ENCODE measurements at places on chromosomes 3 and 15.

- no peak for DNase-seq
These were observed 21.7 kb downstream of the RPLP1 start for GRCh38 chr15:69474291-69474690.

DNA sequence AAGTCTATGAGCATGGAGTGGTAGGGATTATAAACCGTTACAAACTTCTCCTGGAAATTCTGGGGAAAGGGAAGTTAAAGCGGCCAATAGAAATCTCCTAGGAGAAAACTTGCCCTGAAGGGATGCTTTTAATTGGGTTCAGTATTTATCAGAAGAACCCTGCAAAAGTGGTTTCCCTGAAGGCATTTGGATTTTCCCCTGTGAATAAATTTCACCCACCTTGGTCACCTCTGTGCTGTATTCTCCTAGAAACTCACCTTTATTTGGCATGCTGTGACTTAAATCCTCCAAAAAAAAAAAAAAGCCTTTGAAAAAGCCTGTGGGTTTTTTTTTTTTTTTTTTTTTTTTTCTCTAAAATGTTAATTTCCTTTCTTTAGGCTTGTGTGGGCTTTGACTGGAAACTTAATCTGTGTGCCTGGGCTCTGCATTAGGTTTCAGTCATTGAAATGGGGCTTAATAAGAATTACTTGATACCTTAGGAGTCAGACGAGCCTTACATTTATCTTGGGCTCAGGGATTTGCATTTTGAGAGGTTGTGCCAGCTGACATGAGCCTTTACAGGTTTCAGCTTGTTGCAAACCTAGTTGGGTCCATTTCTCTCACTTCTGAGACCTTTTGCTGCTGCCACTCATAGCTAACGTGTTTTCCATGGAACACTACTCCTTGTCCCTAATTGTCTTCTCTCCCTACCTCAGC lies 22.0 kb downstream of the TGFBR2 start:
- DNase-seq = no peak

GRCh38 chr3:2061360-2061759 lies 37.3 kb upstream of the CNTN4 start:
- DNase-seq = no peak

GRCh38 chr3:69033470-69033869 lies 18.7 kb downstream of the TMF1 start:
- DNase-seq = no peak

DNA sequence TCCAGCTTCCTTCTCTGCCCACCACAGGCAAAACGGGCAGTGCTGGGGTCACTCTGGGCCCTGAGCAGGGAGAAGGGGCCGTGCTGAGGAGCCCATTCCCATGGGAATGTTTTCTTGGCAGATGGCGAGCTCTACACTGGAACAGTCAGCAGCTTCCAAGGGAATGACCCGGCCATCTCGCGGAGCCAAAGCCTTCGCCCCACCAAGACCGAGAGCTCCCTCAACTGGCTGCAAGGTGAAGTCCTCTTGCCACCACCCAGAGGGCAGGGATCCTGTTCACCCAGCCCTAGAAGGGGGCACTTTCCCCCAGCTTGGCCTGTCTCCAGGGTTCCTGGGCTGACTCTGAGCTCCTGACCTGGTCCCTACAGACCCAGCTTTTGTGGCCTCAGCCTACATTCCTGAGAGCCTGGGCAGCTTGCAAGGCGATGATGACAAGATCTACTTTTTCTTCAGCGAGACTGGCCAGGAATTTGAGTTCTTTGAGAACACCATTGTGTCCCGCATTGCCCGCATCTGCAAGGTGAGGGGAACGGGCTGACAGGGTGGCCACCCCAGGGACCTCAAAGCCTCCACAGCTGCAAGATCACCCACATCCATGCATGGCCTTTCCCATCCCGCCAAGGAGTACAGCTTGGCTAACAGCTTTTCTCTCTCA lies 12.4 kb downstream of the CIB1 start:
- DNase-seq = no peak

DNA sequence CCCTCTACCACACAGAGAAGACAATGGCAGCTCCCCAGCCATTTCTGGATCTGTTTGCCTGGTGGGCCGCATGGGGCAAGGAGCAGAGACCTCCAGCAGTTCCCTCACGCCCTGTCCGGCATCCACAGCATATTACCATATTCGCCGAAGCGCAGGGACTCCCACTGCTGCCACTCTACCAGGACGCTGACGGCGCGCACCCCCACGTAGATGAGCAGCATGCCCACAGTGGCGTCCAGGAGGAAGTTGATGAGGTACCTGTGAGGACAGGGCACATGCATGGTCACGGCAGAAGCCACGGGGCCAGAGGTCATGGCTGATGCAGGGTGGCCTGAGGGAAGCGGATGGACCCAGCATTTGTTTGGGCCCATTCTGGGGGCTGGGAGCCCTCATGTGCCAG lies 14.8 kb upstream of the MUSTN1 start:
- no peak for DNase-seq

GRCh38 chr3:86785386-86785785 lies 205.6 kb downstream of the VGLL3 start:
- DNase-seq = no peak

- DNase-seq = no peak
These were observed 3.0 kb upstream of the ATOSA start for GRCh38 chr15:52682200-52682599.

DNA sequence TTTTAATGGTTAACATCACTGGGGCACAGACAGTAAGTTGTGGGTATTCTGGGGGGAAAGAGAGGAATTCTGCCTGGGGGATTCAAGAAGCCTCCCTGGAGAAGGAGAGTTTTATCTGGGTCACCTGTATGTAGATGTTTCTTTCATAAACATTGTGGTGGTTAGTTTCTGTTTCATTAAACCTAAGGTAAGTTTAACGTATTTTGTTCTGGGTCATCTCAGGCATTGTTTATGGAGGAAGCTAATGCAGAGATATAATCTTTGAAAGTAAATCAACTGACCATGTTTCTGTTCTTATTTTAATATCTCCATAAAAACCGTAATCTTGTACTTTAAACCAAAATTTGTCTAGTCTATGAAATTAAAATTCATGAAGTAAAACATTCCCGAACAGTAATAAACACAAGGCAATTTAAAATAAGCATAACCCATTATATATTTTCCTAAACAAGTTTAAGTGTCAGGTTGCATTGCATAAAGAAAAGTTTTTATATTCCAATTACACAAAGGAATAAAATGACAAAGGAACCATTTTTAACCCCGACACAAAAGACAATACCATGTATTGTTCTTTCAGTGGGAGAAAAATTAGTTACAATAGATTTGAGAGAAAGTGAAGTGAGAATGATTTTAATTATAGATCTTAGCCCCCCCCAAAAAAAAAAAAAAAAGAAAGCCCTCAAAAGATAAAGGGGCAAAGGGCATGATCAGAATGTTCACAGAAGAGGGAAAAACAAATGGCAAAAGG lies 274.6 kb upstream of the TBL1XR1 start:
- no peak for DNase-seq

GRCh38 chr3:4417449-4417848 lies 49.6 kb downstream of the SUMF1 start:
- no peak for DNase-seq

DNA sequence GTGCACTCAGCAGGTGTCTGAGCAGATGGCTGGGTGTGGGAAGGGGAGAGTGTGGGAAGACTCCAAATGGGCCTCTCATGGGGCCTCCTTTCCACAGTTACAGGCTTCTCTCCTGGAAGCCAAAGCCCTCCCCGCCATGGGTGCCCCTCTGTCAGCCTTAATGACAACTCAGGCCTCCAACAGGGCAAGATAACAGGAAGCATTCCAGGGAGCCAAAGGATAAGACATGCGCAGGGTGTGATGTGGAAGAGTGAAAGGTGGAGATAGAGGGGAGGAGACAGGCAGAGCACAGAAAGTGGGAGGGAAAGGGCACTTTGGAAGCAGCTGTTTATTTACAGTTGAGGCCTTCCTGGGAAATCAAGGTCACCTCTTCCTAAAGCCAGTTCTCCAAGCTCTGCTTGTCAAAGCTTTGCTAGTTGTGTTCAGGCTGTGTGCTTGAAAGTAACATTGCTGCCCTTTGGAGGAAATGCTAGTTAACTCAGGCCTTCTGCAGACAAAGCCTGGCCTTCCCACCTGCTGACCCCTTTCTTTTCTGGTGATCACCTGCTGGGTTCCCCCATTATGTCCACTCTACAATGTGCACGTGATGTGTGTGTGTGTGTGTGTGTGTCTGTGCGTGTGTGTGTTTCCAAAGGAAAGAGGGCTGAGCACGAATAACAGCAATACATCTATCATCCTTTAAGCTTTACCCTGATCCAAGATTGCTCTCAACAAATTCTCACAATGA lies 35.2 kb upstream of the SMAD3 start:
- no peak for DNase-seq

DNA sequence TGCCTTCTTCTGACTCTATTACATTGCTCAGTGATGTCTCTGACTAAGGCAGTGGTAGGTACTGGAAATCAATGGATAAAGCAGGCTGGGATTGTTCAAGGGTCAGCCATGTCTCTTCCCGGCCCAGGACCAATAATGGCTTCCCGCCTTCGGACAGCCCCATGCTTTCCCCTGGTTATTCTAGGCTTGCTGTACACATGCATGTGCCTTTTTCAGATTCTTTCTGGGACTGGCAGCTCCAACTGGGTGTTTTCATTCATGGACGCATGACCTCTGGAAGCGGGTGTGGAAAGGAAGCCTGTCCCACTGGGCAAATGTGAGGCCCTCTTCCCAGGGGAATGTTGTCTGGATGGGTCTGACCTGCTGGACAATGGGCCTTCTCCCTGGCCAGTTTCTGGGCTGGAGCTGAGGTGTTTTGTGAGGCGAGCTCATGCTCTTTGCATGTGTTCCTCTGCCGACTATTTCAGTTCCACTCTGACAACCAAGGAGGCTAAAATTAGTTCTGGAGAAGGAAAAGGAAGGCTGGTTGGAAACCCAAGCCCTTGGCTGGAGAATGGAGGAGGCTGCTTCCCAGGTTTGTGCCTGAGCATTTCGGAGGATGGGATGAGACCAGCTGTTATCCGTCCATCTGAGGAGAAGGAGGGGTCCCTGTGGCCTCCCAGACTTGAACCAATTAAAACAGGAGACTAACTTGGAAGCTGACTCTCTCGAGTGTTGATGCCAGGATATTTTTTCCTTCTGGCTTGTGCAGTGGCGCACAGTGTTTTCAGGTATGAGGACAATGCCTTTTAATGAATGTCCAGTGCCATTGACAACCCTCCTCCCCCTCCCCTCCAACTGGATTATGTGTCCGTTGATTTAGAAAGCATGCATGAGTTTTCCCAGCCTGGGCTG lies 6.9 kb downstream of the ACVR2B start:
- no peak for DNase-seq

GRCh38 chr3:154658000-154658399 lies 228.0 kb upstream of the GPR149 start:
- no peak for DNase-seq

DNA sequence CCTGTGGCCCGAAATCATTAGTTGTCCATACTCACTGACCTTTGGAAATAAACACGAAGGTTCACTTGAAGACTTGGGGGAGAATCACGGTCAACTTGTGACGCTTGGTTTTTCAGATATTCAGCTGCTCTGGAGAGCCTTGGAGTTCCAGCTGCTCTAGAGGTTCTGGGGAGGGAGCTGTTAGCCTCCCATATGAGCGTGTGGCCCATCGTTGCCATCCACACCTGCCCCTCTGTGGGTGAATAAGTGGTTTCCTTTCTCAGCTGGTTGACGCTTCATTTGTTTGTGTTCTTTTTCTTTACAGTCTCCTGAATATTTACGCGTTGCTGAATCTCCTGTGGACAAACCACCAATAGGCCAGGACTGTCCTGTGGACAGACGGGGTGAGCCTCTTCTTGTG lies 35.6 kb downstream of the APBA2 start:
- DNase-seq = no peak

DNA sequence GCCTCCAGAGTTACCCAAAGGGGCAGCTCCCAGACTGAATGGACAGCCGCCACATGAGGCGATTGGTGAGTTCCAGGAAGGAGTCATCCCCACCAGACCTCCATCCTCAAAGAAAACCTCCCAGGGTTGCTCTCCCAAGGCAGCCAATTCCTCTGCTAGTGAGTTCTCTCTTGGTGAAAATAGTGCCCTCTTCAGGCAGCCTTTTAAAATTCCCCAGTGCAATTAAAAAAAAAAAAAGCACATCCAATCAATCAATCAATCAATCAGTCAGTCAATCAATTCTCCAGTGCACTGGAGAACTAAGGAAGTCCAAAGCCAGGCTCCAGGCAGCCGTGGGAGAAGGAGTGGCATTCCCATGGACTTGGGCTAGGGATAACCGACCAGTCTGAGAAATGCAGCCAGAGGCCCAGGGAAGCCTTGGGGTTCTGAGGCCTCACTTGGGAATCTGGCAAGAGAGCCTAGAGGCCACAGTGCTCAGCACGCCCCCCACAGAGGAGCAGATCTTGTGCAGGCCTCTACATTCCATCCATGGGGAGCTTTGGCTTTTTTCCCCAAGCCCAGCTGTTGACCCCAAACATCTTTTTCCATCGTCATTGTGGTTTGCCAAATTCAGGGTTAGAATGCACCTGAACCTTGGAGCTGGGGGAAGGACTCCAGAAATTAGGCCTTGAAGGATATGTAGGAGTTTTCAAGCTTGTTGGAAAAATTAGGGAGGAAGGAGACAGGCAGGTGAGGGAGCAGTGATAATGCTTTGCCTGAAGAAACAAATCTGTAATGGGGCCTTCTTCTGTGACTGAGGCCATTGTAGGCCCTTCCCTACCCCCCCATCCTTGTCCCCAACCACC lies 4.8 kb downstream of the PAQR5 start:
- DNase-seq = no peak

DNA sequence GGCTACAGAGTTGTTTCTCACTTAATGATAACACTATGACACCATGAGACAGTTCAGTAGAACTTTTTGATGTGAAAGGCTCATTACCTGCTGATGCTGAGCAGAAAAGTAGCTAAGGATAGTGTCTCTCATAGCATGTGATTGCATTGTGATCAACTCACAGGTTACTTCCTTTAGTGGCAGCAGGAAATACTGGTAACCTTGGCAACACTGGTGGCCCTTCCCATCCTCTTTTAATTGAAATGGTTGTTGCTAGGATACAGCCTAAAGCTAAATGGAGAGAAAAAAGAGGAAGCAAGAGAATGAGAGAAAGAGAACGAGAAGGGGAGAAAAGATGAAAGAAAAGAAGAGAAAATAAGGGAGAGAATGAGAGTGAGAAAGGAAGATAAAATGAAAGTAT lies 204.7 kb upstream of the GAP43 start:
- no peak for DNase-seq

DNA sequence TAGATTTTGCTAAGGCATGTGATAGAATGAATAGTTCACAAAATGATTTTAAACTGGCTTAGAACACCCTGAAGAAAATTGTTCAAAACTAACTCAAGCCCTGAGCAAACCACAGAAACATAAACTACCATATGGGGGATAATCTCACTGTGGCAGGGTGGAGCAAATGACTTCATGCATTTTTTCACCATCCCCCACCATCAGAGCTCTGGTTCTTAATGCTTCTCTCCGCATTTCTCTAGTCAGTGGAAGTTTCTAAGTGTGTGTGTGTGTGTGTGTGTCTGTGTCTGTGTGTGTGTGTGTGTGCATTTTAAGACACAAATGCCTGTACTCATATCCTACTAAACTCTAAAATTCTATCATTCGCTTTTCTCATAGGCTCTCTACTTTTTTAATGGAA lies 107.1 kb upstream of the PHLDB2 start:
- no peak for DNase-seq

DNA sequence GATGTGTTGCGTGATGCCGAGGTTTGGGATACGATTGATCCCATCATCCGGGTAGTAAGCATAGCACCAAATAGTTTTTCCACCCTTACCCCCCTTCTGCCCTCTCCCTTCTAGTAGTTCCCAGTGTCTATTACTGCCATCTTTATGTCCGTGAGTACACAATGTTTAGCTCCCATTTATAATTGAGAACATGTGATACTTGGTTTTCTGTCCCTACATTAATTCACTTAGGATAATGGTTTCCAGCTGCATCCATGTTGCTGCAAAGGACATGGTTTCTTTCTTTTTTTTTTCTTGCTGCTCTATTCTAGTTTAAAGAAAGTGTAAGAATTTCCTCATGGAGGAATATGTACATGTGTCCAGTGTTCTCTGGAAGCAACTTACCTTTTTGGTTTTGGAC lies 51.8 kb downstream of the NSUN3 start:
- DNase-seq = no peak
